Activated T-cell treated with anti-CD3 and anti-CD28 coated beads, Interleukin-2, amount 50 U/mL, for 4 hours (primary cell): ENCODE measurements at places on chromosomes 7 and 10. TPM values are rescaled to one million over a fixed set of nuclear protein-coding genes. Genes with fewer than 3 reads are reported as not detected.

DNA sequence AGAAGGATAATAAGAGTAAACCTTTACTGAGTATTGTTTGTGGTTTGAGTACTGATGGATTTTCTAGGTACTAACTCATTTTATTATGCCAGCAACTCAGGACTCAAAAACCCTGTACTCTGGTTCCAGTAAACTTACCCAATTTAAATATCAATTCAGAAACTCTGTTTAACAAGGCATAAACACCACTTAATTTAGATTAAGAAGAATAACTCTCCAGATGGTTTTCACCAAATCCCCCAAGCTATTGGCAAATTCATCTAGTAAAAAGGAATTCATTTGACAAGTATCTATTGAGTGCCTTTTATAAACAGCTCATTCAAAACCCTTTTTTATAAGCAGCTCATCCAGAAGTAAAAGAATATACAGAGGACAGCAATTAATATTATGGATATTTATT lies 572.4 kb downstream of the PHTF2 start:
- DNase-seq, result no peak

DNA sequence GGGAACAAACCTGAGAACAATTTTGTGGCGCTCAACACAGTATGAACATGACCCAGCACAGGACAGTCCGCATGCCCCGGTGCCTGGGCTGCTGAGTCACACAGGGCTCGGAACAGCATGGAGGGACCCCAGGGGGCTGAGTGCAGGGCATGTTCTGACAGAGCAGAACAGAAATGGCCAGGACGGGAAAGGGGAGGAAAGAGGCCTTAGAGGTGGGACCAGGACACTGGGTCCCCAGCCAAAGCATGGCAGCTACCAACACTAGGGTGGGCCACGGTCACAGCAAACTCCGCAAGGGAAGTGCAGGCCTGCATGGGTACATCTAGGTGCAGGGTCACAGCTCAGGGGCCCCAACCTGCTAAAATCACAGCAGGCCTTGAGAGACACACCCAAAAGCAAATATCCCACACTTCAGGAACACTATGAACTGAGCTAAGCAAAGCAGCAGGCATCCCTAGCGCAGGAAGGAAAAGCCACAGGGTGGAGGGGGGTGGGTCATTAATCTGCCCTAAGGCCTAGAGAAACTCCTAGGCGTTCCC lies 5.6 kb downstream of the IMPDH1 start:
- DNase-seq, result no peak

- DNase-seq, result no peak
Observed at GRCh38 chr7:126635545-126635944, 617.2 kb downstream of the GRM8 start.

DNA sequence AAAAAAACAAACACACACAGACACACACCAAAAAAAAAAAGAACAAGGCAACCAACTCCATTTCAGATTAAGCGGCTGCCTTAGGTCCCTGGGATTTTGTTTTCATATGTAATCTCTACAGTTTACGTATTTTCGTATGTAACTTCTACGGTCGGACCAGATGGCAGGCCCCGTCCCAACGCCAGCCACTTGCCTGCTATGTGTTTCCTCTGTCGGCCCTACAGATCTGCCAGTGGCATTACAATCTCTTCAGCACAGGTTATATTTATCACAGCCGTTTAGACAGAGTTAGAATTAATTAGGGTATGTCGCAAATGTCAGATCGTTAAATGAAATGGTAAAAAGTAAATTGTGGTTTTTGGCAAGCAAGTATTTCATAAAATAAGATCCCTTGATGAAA lies 99.3 kb downstream of the DNAJB6 start:
- no peak for DNase-seq

- no peak for DNase-seq
Observed at GRCh38 chr10:133245439-133246235, 8.0 kb downstream of the VENTX start.

GRCh38 chr7:98702021-98702420 lies 84.9 kb downstream of the NPTX2 start:
- no peak for DNase-seq

DNA sequence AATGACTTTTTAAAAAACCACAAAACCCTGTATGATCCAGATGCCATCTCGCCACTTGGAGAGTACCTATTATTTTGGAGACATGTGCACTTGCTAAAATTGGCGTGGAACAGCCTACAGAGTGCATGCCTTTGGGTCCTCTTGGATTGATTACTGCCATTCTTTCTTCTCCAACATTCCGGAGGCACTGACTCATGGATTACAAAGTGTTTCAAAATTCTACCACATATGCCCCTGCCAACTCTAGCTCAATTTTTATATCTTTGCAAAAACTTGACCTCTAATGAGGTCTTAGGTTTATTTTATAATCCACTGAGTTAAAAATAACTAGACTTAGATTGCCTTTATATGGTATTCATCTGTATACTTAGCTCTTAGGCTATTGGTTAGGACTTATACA lies 55.8 kb upstream of the KIF5B start:
- no peak for DNase-seq

- DNase-seq, result no peak
Observed at GRCh38 chr7:101378751-101379174, 16.1 kb downstream of the COL26A1 start.

Gene RTKN2
- total RNA-seq, result 4.0 TPM

Gene MCM7
- total RNA-seq, result 592 TPM

Gene PDZD7
- 0.26 TPM for total RNA-seq

Gene EPO
- total RNA-seq, result not detected
